ENCODE measurements at places on chromosomes 7 and 10.

- DNase-seq: no peak
Measured at GRCh38 chr7:13875496-13876074, 113.9 kb downstream of the ETV1 start.

DNA sequence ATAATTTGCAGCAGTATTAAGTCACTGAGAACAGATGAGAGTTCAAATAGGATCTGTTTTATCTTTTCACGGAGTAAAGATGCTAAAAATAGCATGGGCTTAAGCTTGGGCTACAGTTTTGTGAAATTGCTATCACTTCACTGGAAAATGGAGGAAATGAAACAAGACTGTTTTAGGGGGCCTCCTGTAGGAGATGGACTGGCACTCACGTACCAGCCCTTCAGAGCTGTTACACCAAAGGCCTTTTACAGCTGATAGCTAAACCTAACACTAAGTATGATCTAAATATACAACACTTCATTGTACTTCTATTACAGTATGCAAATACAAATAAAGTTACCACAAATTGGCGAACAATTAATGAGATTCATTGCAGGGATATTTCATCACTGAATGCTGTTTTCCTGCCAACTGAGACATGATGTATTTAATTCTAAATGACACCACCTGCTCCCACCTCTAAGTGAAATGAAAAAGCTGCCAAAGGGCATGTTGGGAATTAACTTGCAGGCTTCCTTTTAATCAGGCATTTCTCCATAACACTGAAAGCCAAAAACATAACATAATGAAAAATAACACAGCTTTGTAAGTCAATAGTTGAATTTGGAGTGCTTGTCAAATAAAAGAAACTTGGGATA is 304.5 kb upstream of the LRRN3 start:
- DNase-seq: no peak

DNA sequence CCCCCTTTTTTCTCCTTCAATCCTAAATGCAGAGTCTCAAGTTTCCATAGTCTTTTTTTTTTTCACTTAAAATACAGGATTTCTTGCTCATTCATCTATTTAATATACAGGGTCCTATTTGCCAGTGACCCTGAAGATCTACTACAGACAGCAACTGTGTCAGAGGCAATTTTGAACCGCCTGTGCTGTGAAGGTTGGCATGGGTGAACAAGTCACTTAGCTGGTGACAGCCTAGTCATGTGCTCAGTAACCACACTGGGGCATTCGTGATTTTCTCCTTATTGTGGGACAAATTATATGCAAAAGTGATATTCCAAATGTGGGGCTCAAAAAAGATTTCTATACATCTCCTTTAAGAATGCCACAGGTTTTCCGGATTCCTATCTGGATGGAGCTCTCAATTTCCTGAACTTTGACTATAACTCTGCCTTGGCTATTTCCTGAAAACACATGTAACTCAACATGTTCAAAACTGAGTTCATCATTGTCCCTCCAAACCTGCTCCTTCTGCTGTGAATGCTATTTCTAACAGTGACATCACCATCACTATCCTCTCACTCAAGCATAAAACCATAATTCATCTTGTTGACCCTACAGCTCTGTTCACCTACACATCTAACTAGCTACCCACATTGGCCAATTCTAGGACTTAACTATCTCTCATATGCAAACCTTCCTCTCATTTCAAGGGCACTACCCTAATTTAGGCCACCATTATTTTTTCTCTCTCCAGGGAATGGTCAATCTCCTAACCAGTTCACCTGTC is 36.7 kb downstream of the CDK6 start:
- no peak for DNase-seq

DNA sequence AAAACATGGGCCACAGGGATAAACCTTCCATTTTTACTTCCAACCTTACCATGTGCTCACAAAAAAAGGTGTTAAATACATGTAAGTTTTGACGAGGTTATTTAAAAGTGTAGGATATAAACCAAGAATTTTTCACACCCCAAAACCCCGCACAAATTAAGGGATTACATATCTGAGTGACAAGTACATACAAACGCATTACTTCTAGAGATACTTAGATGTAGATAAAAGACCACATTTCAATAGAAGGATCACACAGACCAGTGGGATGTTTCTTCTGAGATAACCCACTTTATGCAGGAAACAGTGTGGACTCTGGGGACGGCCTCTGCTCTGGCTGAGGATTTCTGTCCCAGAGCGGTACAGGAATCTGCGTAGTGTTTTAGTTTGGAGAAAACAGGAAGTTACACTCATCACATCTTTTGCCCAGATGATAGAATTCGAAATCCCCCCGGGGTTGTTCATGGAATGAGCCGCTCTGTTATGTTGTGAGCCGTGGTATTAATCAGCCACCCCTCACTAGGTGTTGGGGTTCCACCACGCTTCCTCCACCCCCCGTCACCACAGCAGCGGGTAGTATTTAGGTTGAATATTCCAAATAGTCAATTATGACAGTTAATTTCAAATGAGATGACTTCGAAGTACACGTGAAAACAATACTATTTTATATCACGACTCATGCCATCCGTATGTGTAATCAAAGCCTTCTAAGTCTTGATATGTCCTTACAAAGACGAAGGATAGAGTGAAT is 1.3 kb upstream of the CUL1 start:
- DNase-seq: peak; percentile 52

DNA sequence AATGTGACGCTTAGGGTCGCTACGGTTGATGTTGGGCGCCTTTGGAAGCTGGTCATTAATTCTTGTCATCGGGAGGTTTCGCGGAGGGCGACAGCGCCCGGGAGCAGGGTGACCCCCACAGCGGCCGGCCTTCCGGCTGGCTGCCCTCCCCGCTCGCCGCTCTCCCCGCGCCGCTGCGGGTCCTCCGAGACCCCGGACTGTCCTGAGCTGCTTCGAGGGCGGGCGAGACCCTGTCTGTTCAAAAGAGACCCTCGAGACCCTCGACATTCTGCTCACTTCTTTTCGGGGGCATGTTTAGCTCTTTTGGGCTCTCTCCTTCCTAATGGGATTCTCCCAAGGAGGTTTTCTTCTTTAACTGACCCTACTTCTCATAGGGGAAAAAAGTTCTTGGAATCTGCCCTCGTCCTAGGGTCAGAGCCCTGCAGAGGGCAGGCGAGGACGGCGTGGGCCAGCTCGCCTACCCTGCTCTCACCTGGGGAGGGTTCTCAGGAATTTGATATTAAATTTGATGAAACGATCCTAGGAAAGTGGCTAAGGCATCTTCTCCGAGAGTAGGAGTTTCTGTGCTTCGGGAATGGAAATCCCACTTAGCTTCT is 257.0 kb downstream of the OTUD1 start:
- DNase-seq: no peak

DNA sequence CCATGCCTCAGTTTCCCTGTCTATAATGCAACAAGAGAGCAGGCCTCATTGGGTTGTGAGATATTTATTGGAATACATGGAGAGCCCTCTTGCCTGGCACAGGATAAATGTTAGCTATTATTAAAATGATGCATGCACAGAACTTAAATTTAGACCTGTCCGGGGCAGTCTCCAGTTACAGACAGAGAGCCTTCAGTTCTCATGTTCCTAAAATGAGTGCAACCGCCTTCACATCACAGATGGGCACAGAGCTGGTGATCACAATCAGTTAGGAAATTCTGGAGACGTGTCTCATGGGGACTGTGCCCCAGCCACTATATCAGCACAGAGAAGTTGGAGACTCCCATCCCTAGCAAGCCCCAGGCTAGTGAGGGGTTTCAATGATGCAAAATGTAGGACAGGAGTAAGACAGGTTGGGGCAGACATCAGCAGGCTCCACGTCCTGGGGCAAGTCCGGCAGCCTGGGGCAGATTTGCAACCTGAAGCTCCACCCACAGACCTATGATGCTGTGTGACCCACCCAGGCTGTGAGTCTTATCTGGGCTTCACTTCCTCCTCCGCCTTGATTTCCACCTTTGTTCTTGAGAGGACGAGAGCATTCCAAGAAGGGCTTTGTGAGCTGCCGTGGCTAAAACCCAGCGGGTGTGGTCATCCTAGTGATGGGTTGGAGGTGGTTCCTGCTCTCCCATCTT is 49.4 kb downstream of the CXCL12 start:
- no peak for DNase-seq

- DNase-seq: no peak
Measured at GRCh38 chr10:59148701-59149100, 27.7 kb upstream of the PHYHIPL start.

GRCh38 chr10:118926903-118927302 is 102.6 kb upstream of the NANOS1 start:
- DNase-seq: no peak

GRCh38 chr10:75283671-75284470 is 48.1 kb upstream of the COMTD1 start:
- DNase-seq: no peak

DNA sequence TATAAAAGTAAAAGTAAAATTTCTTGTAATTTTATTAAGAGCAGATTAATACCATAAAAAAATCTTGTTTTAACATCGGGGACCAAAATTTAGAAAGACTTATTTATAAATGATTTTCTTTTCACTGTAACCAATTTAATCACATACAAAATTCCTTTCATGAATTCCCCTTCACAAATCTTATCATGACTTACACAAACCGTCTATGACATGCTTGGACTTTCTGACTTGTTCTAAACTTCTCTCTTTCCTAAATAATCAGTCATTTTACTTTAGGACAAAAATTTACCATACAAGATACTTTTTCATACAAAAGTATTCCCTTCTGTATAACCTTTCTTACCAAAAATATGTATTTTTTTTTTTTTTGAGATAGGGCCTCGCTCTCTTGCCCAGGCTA is 9.3 kb downstream of the CROT start:
- DNase-seq: no peak

GRCh38 chr7:137146012-137146455 is 197.5 kb downstream of the PTN start:
- DNase-seq: no peak

GRCh38 chr7:45451342-45452035 is 122.7 kb upstream of the ADCY1 start:
- no peak for DNase-seq

- DNase-seq: no peak
Measured at GRCh38 chr7:137747359-137748031, 99.3 kb downstream of the DGKI start.

GRCh38 chr7:151088856-151089699 is 2.8 kb downstream of the AGAP3 start:
- no peak for DNase-seq

DNA sequence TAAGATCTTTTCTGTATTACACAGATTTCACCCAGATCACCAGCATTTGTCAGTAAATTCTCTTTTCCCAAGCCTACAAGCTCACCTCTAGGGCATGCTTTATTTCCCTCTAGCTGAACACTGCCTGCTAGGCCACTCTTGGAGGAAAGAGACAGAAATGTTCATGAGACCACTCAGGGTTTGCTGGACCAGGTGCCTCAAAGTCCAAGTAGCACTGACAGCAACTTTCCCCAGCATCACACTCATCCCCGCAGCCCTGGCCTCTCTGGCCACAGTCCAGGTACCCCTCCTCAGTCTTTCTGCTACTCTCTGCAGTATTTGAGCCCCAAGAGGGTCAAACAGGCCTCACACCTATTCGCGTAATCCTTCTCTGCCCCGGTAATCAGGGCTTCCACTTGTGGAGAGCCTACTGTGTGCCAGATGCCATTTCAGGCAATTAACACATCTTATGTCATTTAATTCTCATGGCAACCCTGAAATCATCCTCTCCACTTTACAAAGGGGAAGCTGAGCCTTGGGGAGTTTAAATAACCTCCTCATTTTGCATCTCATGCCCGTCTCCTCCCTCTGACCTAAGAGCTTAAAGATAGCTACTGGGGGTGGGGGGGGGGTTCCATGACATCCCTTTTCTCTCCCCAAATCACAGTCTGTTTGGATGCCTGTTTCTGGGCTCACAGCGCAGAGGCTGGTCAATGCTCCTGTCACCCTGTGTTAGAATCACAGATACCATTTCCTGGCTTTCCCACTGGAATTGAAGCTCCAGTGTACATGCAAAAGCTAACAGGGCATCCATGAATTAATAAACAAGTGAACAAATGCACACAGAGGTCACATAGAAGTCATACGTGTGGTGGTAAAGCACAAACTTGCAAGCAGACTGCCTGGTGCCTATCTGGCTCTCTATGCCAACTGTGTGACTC is 88.5 kb downstream of the PRLHR start:
- no peak for DNase-seq

DNA sequence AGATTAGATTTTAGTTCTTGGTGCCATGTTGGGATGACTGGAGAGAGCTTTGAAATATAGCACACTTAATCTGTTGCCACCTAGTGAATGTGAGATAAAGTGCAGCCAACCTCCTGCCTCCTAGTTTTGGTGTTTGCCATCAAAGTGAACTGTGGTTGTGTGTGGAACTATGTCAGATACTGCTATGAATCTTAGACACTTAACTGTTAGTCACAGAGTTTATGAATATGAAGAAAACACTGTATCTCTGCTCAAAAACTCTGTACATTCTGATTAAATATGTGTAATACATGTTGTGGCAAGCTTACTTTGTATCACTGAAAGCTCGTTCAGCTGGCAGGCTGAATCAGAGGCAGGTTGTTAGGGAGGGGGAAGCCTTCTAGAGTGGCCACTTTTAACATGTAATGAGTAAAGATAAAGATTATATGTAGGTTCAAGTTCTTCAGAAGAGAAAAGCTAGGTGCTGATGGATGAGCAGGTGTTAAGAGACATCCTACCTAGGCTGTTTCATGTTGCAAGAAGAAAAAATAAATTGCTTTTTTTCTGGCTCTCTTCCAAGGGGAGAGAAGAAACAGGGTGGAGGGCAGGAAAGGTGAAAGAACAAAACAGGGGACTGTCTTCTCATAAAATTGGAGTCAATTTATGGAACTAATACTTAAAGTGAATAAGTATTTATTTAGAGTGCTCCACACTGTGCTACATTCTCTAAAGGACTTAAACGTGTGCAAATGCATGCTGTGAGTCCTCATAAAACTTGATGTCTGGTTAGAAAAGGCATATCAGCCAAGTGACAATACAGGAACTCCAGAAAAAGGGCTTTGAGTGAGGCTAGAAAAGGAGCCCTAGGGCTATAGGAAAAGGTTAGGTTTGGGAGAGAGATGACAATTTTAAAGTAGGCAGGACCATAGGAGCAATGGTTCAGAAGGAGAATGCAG is 14.1 kb upstream of the LAMB1 start:
- no peak for DNase-seq

DNA sequence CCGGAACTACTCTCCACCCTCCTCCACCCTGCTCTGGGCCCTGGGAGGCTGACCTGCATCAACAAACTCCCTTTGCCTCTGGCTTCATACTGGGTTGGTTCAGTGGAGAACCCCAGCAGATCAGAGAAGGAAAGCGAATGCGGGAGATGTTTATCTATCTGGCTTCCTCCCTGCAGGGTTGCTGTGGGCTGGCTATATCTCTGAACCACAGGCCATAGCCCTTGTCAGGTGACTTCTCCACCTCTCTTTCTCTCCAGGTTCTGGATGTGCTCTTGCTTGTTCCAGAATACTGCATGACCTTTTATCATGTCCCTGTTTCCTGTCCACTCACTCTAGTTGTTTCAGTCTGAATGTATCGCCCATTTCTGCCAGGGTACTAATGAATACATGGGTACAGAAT is 51.7 kb upstream of the IFRD1 start:
- DNase-seq: peak; percentile 16

Measured in CD4-positive, alpha-beta T cell treated with Interleukin-15 for 4 hours (primary cell).